ENCODE measurements at places on chromosomes 16 and 17.

DNA sequence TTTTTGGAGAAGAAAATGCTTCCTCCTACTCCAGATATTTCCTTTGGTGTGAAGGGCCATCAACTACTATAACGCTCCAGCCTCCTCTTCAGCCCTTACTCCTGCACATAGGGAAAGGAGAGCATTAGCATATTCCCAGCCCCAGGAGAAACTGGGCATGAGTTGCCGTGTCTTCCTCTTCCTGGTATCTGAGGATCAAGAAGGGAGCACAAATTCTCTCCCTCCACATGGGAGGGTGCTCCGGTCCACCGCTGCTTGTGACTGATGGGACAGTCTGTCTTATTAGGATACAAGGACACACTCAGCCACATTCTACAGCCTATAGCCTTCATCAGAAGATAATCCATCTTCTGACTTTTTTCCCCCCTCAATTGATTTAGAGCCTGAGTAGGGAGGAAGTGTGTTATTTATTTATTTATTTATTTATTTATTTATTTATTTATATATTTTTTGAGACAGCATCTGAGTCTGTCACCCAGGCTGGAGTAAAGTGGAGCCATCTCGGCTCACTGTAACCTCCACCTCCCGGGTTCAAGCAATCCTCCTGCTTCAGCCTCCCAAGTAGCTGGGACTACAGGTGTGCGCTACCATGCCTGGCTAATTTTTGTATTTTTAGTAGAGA, 16.6 kb upstream of the CYB5B start:
- no peak for DNase-seq

- DNase-seq: no peak
Measured at GRCh38 chr16:8717892-8718415, 43.5 kb downstream of the ABAT start.

DNA sequence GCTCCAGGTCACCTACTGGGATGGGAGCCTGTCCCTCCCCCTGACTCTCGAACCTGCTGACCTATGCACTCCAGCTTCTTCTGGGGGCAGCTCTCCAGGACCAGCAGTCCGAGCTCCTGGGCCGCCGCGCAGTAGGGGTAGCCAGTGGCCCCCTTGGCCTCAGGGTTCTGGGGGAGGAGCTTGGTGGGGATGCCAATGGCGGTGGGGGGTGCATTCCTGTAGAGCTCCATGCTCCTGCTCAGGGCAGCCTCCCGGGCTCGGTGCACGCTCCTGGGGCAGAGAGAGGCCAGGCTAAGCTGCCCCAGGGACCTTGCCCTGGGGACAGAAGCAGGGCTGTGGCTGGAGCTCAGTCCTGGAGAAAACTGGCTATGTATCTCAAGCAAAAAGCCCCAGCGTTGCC, 7.7 kb upstream of the SPATA2L start:
- DNase-seq: no peak

GRCh38 chr17:73256220-73256619, 5.5 kb downstream of the CPSF4L start:
- no peak for DNase-seq

DNA sequence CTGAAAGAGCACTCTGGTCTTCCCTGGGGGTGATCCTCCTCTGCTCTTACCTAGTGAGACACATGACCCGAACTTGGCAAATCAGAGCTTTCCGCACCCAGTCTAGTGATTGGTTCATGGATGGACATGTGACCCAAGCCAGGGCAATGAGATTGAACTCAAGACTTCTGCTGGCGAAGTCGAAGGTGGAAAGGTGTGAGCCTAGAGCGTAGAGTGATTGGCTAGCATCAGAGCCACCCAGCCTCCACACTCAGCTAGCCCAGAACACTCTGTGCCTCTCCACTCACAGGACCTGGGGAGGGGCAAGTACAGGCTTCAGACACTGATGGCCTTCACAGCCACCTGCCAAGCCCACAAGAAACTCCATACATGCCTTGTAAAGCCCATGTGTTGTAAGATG, 17.6 kb downstream of the ATPAF2 start:
- no peak for DNase-seq

All from suppressor macrophage treated with lipopolysaccharide for 4 hours (primary cell).